IMR-90 (cell line): ENCODE measurements at places on chromosomes 6 and 20. TPM values are rescaled to one million over a fixed set of nuclear protein-coding genes. Genes with fewer than 3 reads are reported as not detected.

CST2 gene
- total RNA-seq = not detected in 2 replicates

HSPA1L gene
- total RNA-seq = 1.3 and 1.4 TPM in 2 replicates

QRSL1 gene
- total RNA-seq = 10.6 and 10.9 TPM in 2 replicates

DEFB124 gene
- total RNA-seq = not detected in 2 replicates

MEP1A gene
- total RNA-seq = not detected in 2 replicates

MSH5 gene
- 4.7 and 5.6 TPM in 2 replicates for total RNA-seq
